ENCODE measurements at places on chromosomes 2 and 18.

- DNase-seq: no peak
These were observed 101.6 kb upstream of the TTN start for GRCh38 chr2:178908810-178909209.

DNA sequence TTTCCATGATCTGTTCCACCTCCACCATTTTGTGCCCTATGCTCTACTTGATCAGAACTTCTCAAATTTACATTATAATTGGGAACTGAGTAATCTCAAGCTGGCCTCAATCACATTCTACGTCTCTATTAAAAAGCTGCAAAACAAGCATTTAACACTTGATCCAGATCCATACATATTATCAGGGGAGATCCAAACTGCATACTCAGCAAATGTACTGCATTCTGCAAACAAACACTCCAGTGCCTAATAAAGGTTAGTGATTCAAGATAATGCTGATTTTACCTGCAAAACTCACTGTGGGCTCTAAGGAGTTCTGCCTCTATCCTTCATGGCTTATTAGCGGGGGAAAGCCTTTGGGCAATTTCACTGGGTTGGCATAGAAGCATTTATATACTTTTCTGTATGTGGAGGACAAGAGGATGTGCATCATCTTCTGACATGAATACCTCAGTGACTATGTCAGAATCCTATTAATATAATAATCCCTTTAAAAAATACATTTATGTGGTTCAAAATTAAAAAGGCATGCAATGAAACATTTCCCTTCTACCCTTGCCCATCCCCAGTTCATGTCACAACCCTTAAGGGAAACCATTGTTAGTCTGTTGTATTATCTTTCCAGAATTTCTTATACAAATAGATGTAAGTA, 40.2 kb downstream of the GALNT14 start:
- DNase-seq: no peak

GRCh38 chr2:64327129-64327509, 126.8 kb upstream of the LGALSL start:
- DNase-seq: no peak

DNA sequence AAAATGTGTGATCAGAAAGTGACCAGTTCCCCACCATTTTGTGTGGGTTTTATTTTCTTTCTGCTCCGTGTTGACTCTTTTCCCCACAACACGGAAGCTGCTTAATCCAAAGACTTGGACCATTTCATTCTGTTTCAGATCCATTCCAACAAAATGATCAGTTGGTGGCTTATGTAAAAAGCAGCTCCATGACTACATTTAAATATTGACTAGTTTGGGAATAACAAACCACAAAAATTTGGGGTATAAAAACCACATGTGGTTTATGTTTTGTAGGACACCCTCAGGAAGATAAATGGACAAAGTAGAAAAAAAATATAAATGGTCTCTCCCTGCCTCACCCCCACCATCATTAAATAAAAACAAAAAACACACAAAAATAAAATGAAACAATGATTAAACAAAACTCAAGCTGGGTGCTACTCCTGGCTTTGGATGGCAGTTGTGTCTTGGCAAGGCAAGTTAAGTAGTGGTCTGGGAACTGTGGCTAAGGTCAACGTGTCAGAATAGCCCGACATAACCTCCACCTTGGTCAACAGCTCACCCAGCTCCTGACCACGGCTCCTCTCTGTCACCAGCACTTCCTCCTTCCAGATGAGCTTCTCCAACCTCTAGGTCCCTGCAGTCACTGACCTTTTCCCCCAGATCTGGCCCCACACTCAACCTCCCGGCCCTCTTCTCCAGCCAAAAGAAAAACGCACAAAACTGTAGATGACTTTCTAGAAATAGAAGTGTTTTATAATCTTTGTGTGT, 12.8 kb upstream of the WIPF1 start:
- DNase-seq: no peak

- DNase-seq: no peak
These were observed 96.9 kb downstream of the OSBPL1A start for GRCh38 chr18:24300703-24301102.

GRCh38 chr2:150526006-150526405, 38.5 kb upstream of the RND3 start:
- DNase-seq: no peak

- no peak for DNase-seq
These were observed 869.0 kb downstream of the TRIB2 start for GRCh38 chr2:13585732-13586131.

DNA sequence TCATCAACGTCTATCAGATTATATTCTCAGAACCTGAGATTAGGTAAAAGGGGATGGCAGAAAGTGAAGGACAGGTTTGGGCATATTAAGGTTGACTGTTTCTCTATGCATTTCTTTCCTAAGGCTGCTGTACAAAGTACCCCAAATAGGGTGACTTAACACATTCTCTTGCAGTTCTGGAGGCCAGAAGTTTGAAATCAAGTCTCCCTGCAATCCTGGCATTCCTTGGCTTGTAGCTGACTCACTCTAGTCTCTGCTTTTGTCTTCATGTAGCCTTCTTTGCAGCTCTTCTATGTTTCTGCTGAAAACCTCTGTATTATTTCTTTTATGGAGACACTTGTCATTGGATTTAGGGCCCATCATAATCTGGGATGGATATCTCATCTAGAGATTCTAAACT, 364.3 kb downstream of the PLCL1 start:
- no peak for DNase-seq

DNA sequence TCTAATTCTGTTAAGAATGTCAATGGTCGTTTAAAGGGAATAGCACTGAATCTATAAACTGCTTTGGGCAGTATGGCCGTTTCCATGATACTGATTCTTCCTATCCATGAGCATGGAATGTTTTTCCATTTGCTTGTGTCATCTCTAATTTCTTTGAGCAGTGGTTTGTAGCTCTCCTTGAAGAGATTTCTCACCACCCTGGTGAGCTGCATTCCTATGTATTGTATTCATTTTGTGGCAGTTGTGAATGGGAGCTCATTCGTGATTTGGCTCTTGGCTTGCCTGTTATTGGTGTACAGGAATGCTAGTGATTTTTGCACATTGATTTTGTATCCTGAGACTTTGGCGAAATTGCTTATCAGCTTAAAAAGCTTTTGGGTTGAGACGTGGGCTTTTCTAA, 38.3 kb upstream of the WDR75 start:
- DNase-seq: no peak

DNA sequence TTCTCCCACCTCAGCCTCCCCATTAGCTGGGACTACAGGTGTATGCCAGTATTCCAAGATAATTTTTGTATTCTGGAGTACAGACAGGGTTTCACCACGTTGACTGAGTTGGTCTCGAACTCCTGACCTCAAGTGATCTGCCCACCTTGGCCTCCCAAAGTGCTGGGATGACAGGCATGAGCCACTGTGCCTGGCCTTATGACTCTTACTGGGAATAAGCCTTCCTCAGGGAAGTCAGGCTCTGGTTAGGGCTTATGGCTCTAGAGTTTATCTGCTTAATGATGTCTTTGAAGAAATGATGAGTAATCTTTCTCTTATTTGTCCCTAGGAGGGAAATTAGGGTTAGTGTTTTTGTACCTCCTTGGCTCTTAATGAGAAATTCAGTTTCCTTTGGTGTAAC, 187.7 kb downstream of the FAM210A start:
- no peak for DNase-seq

DNA sequence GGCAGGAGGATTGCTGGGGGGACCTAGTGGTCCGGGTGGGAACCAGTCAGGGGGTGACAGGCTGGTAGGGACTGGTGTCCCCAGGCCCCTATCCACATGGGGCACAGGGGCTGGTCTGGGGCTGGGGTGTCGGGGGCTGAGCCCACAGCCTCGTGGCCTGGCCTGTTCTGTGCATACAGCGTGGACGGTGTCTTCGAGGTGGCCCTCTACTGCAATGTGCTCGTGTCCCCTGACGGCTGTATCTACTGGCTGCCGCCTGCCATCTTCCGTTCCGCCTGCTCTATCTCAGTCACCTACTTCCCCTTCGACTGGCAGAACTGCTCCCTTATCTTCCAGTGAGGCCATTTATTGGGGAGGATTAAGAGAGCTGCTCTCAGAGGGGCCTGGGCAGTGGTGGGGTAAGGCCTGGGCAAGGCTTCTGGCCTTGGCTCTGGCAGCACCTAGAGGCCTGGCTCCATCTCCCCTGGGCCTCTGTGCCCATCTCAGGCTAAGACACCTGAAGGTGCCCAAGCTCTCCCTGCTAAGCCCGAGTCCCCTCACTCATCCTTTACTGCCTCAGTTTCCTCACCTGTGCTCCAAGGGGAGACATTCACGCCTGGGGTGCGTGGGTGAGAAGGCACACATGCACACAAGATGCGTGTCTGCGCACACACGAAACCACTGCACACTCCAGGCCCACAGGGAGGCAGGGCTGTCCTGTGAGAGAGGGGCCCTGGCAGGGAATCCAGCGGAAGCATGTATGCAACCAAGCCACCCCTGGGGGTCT, 1.9 kb downstream of the CHRNG start:
- DNase-seq: no peak

DNA sequence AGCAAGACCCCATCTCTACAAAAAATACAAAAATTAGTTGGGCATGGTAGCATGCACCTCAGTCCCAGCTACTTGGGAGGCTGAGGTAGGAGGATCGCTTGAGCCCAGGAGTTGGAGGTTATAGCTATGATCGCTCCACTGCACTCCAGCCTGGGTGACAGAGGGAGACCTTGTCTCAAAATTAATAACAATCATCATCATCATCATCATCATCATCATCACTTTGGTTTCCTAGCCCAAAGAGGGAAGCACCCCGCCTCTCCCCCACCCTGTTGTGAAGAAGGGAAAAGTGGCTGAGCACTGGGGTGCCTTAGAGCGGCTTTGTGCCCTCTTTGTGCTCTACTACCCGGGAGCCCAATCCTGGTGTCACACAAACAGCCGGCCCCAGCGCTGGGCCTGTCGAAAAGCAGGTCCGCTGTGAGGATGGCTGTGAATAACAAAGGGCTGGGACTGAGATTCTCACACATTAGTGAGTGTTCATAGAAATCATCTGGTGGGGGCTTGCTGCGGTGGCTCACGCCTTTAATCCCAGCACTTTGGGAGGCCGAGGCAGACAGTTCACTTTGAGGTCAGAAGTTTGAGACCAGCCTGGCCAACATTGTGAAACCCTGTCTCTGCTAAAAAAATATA, 42.6 kb upstream of the ASXL2 start:
- DNase-seq: no peak

DNA sequence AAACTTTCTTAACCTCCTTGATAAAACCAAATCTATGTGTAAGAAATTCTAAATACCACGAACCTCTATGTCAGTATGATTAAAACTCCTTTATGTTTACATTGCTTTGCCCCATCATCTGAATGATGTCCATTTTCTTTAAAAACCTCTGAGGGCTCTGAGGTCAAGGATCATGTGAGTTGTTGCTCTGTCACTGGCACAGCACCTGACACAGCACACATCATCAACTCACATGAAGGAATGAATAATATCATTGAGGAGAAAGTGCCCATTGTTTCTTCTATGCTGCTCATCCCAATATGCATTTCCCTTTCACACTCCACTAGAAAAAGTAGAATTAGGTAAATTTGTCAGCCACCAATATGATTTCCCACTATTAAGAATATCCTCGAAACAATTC, 1178.7 kb upstream of the NRXN1 start:
- DNase-seq: no peak

DNA sequence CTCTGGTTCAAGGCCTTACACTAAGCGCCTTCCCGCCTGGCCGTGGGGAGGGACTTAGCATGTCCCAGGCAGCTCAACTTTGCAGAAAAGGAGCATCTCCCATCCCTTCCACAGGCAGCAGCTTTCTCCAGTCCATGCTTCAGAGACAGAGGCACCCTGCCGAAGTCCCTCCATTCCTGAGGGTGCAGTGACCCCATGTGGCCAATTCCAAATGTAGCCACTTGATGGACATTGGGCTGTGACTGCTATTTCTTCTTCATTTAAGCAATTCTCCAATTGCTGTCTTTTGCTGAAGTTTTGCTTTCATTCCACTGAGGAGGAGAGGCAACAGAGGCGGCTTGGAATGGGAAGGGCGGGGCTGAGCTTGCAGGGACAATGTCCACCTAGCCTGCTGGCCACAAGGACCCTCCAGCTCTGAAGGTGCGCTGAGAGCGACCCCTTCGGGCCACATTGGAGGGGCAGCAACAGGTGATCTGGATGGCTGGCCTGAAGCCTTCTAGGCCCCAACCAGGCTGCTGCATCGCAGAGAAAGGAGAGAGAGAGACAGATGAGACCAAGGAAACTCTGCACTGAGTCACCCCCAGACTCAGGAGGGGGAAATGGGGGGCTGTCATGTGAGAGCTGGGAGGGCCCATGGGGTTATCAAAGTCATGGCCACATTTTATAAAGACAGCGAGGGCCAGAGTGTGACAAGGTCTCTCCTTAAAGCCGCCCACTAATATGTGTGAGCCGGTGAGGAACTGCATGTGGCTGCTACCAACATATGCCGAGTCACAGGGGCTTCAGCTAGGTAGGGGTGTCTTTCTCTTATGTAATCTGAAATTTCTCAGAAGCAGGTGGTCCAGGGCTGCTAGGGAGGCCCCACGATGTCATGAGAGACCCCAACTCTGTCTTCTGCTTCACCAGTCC, 61.3 kb downstream of the LONRF2 start:
- peak; percentile 40 for DNase-seq

DNA sequence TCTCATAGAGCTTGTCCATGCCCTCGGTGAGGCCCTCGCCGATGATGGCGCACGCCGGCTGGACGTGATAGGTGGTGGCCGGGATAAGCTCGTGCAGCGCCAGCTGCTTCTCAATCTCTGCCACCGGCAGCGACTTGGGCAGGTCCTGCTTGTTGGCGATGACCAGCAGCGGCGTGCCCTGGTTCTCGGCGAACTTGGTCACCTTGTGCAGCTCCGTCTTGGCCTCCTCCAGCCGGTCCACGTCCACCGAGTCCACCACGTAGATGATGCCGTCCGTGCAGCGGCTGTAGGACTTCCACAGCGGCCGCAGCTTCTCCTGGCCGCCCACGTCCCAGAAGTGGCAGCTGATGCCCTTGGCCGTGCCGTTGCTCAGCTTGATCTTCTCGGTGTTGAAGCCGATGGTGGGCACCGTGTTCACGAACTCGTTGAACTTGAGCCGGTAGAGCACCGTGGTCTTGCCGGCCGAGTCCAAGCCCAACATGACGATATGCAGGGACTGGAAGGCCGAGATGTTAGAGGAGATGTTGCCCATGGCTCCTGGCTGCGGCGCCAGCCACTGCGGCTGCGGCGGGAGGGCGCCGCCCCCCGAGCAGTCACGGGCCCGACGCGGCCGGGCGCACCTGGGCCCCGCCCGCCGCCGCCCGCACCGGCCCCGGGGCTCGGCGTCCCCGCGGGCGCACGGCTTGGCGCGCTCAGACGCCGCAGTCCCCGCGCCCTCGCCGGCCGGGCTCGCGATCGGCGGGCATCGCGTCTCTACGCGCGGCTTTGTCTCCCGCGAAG, 636 bp downstream of the ARL4C start:
- DNase-seq: no peak

DNA sequence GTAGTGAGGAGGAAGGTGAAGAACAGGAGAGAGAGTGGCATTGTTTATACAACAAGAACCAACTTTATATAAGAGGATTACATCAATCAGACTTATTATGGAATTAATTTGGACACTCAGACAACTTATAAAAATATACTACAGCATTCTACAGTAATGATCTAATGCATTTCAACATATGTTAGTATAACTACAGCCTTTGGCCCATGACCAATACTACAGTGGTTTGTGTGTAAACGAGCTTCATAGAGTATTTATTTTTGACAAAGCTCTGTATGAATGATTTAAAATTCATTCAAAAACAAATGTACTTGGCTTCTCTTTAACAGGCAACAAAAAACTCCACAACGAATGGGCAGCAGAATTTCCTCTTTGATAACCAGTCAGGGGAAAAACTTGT, 72.8 kb downstream of the ZNF521 start:
- no peak for DNase-seq

- no peak for DNase-seq
These were observed 74.4 kb downstream of the MEIS1 start for GRCh38 chr2:66509326-66509811.

Measured in cerebellar nuclear complex (tissue), 1 donor.